ENCODE measurements at places on chromosomes 5 and 9. TPM values are rescaled to one million over a fixed set of nuclear protein-coding genes. Genes with fewer than 3 reads are reported as not detected.

DNA sequence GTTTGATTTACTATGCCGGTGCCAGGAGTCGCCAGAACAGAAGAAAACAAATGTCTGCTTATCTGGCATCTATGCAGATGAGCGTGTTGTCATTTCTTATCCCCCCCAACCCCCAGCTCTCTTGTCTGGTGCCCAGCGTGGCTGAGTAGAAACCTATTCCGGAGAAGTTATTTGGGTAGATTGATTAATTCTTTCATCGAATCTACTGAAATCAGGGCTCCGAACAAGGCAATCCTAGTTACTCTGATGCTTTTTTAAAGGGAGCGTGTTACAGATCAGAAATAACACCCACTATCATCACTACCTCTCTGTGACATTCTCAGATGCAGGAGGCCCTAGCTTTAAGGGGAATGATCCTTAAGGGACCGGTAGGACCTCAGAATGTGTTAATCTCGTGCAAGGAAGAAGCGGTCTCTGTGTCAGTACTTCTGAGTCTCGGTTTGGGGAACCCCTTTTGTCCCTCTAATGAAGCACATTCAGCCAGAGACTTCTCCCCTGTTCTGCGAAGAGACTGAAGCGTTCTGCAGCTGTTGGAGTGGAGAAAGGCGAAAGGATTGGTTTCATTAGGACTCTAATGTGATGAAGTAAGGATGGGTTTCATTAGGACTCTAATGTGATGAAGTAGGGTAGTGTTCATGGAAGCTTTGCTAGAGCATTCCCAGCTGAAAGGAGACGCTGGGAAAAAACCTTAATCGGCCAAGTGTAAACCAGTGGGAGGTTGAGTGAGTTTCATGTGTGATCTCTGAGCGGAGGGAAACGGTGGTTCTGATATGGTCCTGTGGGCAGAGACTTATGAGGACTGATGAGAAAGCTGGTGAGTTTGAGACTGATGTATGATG is 1.5 kb downstream of the PIP5K1B start:
- no peak overlapping the region for H3K4me3 ChIP-seq
- no peak overlapping the region for H3K27ac ChIP-seq
- H3K27me3 ChIP-seq, result peaks cover 40% of the 10 kb centered on the region
- H3K4me1 ChIP-seq, result no peaks in the 10 kb centered on the region

GRCh38 chr5:149851211-149851610 is 93.4 kb downstream of the PDE6A start:
- H3K36me3 ChIP-seq, result no peaks in the 10 kb centered on the region
- no peak overlapping the region for H3K27ac ChIP-seq
- no peak overlapping the region for H3K4me3 ChIP-seq
- no peaks in the 10 kb centered on the region for H3K27me3 ChIP-seq
- H3K4me1 ChIP-seq, result no peaks in the 10 kb centered on the region

DNA sequence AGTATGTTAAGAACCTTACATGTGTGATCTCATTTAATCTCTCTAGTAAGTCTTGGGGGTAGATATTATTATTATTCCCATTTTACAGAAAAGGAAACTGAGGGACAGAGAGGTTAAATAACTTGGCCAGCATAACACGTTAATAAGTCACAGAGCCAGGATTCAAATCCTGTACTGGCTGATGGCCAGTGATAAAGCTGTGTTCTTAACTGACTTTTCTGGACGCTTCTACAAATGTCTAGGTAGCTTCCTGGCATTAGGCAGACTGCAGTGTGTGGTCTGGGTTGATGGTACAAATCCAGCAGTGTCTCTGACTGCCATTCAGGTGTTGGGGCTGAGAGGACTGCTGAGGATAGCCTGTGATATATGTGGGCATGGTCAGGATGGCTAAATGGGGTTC is 125.8 kb upstream of the CXCL14 start:
- no peak for DNase-seq
- no peaks in the 10 kb centered on the region for H3K4me1 ChIP-seq
- H3K27ac ChIP-seq, result no peak overlapping the region

DNA sequence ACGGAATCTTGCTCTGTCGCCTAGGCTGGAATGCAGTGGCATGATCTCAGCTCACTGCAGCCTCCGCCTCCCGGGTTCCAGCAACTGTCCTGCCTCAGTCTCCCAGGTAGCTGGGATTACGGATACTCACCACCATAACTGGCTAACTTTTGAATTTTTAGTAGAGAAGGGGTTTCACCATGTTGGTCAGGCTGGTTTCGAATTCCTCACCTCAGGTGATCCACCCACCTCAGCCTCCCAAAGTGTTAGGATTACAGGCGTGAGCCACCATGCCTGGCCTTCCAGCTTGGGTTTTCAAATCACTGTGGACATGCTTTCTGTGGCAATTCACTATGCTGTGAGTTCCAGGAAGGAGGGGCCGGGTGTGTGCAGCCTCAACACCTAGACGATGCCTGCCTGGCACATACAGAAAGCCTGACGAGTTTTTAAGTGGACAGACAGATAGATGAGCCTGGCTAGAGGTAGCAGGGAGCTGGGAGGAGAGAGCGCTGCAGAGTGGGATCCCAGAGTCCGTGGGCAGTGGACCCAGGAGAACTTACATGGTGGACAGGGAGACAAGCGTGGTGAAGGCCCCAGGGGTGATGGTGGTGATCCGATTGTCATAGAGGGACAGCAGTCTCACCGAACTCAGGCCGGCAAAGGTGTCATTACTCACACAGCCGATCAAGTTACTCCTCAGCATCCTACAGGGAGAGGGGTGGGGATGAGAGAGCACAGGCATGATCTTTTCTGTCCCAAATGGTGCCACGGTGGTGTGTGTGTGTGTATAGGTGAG is 173.4 kb upstream of the PANK3 start:
- H3K4me3 ChIP-seq, result no peak overlapping the region
- H3K27ac ChIP-seq, result no peak overlapping the region
- no peaks in the 10 kb centered on the region for H3K27me3 ChIP-seq
- H3K4me1 ChIP-seq, result peaks cover 19% of the 10 kb centered on the region
- H3K36me3 ChIP-seq, result peaks cover 79% of the 10 kb centered on the region

- no peaks in the 10 kb centered on the region for H3K27me3 ChIP-seq
- no peak overlapping the region for H3K27ac ChIP-seq
- H3K36me3 ChIP-seq, result peaks cover 42% of the 10 kb centered on the region
Observed at GRCh38 chr5:10266839-10267238, 16.8 kb downstream of the CCT5 start.

DNA sequence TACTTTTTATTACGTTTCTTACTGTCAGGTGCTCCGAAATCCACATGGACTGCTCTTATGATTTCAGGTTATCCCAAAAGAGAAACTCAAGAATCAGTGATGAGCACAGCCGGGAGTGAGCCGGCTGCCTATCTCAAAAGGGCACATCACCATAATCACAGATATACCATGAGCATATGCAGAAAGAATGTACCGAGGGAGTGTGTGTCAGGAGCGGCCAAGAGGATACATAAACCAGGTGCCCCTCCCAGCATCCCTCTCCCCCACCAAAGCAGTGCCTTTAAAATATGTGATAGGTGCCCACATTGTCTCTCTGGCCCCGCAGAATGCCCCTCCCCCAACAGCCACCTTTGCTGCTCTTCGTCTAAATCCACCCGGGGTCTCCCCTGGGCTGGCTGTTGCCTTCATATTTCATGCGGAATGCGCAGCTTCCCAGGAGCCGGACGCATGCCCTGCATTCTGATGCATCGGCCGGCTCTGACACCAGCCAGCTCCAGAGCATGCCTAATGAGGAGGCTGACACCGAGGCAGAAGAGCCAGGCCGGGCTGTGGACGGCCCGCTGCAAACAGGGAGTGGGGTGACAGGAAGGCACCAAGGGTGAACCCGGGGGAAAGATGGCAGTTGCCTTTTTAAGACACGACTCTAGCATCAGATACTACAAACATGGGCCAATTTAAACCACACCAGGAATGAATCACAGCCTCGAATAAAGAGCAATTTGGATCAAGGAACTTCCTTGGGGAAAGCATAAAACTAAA is 652.3 kb downstream of the BNC2 start:
- no peaks in the 10 kb centered on the region for H3K36me3 ChIP-seq
- DNase-seq, result no peak
- no peak overlapping the region for H3K4me3 ChIP-seq
- no peaks in the 10 kb centered on the region for H3K27me3 ChIP-seq
- peaks cover 2% of the 10 kb centered on the region for H3K4me1 ChIP-seq

- H3K36me3 ChIP-seq, result peaks cover 22% of the 10 kb centered on the region
- H3K27ac ChIP-seq, result peak overlapping the region; percentile 22
- no peaks in the 10 kb centered on the region for H3K27me3 ChIP-seq
- H3K4me3 ChIP-seq, result no peak overlapping the region
- no peak for DNase-seq
- H3K4me1 ChIP-seq, result no peaks in the 10 kb centered on the region
Observed at GRCh38 chr9:84002344-84002743, 21.7 kb downstream of the RMI1 start.

RXRA gene
- 7.6 TPM for polyA plus RNA-seq

SOX30 gene
- polyA plus RNA-seq, result 0.10 TPM
